Cardiac septum (tissue), 1 donor: ENCODE measurements at places on chromosomes 12 and 14. TPM values are rescaled to one million over a fixed set of nuclear protein-coding genes. Genes with fewer than 3 reads are reported as not detected.
A peak's percentile ranks its signal among the peaks of the same experiment; 100 is the strongest.

GRCh38 chr12:24488091-24488596 lies 460.8 kb downstream of the BCAT1 start:
- DNase-seq, result no peak

- no peak for DNase-seq
Observed at GRCh38 chr12:28242129-28242495, 51.9 kb downstream of the CCDC91 start.

DNA sequence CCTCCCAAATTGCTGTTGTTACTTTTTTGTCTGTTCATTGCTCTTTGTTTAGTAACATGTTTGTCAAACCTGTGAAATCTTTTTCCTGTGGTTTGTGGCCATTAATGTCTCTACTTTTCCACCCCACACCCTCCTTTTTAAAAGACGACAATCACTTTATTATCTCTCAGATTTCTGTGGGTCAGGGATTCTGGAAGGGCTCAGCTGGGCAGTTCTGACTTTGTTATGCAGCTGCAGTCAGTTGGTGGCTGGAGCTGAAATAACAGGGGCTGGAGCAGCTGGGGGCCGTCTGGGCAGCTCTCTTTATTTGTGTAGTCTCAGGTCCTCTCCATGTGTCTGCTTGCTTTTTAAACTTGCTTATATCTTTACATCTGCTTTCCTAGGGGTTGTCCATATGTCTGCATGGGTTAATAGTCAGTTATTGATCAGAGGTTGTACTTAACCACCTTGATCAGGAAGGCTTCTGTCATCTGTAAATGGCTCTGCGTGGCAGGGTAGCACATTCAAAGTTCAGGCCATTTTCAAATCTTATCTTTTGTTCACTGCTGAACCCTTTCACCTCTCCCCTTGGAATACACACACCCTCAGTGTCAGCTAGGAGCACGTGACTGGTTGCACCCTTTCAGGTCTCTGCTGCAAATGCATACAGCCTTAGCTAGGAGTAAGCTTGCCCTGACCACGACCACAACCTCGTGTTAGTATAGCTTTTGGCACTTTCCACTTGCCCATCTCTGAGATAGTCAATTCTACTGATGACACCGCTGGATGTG lies 27.9 kb downstream of the BORCS5 start:
- DNase-seq, result no peak

DNA sequence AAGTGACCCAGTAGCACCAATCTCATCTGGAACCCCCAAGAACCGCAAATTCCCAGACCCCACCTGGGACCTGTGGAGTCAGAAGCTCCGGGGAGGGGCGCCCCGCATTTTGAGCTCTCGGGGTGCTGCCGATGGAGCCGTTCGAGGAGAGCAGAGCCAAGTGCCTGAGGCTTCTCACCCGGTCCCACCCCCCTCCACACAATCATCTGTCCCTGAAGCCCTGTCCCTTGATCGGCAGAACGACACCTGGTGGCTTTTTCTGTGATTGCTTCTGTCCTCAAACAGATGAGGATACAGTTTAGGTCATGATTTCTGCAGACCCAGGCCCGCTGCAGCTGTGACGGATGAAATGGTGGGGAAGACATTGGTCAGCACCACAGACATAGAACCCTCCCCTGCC lies 74.7 kb downstream of the NOC4L start:
- no peak for DNase-seq

Gene GARIN6
- not detected for total RNA-seq

GRCh38 chr14:22594156-22594716 lies 3.9 kb upstream of the ABHD4 start:
- no peak for DNase-seq

DNA sequence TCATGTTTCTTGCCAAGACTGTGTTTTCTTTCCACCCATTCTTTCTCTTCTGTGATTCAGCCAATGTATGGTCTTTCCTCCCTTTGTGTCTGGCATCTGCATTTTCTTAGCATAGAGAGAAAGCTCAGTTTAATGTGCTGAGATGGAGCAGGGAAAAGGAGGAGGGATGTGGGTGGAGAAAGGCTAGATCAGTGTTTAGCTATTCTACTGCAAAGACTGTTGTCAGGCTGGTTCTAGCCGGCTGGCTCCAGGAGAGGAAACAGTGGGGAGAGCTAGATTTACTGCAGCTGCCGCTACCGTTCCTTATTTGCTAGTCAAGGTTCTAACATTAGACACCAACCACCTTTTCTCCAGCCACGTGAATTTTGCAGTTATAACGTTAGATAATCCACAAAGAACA lies 5.2 kb upstream of the RIMKLB start:
- no peak for DNase-seq

DNA sequence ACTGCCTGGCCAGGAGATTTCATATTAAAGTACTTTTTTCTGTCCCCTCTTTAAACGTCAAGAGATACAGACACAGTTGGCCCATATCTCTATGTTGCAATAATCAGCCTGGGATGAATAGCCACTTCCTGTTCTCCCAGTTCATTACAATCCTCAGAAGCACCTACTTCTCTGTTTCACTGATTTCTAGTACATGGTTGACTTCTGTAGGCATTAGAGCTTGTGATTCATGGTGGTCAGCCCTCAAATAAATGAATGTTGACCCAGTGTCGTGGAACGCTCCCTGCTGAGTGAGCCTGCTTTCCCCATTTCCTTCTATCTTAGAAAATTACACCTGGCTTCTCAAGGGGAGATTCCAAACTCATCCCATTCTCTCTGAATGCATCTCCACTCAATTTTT lies 416.7 kb downstream of the PDZRN4 start:
- no peak for DNase-seq

Gene SLCO1A2
- total RNA-seq, result not detected

Gene LHX5
- total RNA-seq, result not detected

- no peak for DNase-seq
Observed at GRCh38 chr12:78403136-78403535, 461.4 kb upstream of the SYT1 start.

- no peak for DNase-seq
Observed at GRCh38 chr12:32542428-32543229, 136.5 kb upstream of the DNM1L start.

DNA sequence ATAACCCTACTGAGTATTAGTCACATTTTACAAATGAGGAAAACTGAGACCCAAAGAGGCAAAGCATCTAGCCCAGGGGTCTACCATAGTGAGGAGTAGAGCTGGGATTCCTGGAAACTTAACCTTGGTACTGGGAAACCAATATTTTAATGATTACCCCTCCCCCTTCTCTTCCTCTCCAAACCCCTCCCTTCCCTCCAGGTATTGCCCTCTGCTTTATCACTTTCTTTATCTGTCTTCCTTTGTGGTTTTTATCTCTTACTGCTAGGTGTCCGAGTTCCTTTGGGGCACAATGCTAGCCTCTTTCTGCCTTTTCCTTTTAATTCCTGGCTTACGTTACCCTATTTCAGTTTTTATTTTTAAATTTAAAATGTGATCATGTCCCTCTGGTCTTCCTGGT lies 2.8 kb downstream of the GABARAPL1 start:
- no peak for DNase-seq

GRCh38 chr12:1517734-1518525 lies 76.5 kb downstream of the FBXL14 start:
- no peak for DNase-seq

DNA sequence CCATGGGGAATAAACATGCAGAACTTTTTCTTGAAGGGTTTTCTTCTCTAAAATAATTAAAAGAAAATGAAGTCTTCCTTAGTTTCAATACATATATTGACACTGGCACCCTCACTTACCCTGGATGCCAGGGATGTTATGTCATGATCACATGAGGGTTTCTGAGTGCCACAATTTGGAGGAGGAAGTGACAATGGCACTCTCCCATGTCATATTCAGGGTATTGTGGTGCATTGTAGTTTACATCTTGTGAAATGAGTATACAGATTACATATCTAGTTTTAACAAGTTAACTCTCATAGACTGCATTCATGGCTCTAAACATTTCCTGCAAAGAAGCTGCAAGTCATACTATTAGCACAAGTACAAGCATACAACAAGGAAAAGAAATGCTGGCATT lies 37.7 kb downstream of the CCDC177 start:
- DNase-seq, result no peak

GRCh38 chr12:12008232-12008850 lies 62.4 kb upstream of the BCL2L14 start:
- DNase-seq, result no peak

- DNase-seq, result no peak
Observed at GRCh38 chr12:50923361-50924130, 28.8 kb upstream of the HIGD1C start.

GRCh38 chr14:101584055-101584859 lies 23.0 kb downstream of the DIO3 start:
- no peak for DNase-seq

- no peak for DNase-seq
Observed at GRCh38 chr14:78448164-78449094, 278.3 kb downstream of the NRXN3 start.

- DNase-seq, result no peak
Observed at GRCh38 chr12:120698665-120699064, 11.6 kb upstream of the UNC119B start.

Gene INHBE
- total RNA-seq, result 0.73 TPM

- no peak for DNase-seq
Observed at GRCh38 chr12:6896846-6897435, 7.7 kb upstream of the LRRC23 start.

- DNase-seq, result no peak
Observed at GRCh38 chr12:109832541-109833306, 474 bp downstream of the TRPV4 start.

DNA sequence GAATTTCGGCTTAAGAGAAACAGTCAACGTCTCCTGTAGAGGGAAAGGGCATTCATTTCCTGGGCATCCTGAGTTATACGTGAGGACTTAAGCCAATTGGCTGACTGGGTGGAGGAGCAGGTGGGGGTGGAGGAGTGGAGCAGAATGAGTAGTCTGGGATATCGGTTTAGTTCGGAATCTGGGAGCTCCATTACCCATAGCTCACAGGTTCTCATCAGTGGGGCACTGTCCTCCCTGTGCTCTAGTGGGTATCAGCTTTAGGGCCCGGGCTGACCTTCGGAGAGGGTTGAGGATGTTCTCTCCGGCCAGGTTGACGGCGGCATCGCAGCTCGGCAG lies 704 bp downstream of the SDR39U1 start:
- DNase-seq, result no peak

DNA sequence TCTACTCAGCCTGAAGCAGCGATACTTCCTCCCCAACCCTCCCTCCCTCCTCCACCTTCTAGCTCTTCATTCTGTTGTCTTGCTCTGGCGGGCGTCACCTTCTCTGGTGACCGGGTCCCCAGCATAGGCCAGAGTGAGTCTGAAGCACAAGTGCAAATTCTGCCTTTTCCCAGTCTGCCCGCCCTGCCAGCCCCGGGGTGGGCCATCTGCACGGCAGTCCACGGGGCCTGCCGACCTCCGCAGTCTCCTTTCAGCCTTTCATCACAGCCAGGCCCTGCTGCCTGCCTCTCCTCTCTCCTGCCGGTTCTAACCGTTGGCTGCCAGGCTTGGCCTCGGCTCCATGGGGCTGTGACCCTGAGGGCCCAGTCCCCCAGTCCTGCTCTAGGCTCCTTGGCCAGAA lies 58.7 kb downstream of the TESC start:
- DNase-seq, result no peak

- no peak for DNase-seq
Observed at GRCh38 chr12:44101475-44101874, 265.6 kb downstream of the TMEM117 start.

Gene KRT74
- total RNA-seq, result not detected

Gene SLCO1B3
- not detected for total RNA-seq

DNA sequence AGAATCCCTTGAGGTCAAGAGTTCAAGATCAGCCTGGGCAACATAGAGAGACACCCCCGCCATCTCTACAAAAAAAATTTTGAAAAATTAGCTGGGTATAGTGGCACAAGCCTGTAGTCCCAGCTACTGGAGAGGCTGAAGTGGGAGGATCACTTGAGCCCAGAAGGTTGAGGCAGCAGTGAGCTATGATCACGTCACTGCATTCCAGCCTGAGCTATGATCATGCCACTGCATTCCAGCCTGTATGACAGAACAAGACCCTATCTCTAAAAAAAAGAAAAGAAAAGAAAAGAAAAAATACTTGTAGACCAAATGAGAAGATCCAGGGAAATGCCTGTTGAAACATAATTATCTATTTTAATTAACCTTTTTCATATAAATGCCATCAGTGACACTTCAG lies 93.8 kb upstream of the MDM1 start:
- no peak for DNase-seq

GRCh38 chr12:2688381-2688931 lies 106.3 kb upstream of the FKBP4 start:
- peak; percentile 62 for DNase-seq

Gene LGR5
- total RNA-seq, result not detected

DNA sequence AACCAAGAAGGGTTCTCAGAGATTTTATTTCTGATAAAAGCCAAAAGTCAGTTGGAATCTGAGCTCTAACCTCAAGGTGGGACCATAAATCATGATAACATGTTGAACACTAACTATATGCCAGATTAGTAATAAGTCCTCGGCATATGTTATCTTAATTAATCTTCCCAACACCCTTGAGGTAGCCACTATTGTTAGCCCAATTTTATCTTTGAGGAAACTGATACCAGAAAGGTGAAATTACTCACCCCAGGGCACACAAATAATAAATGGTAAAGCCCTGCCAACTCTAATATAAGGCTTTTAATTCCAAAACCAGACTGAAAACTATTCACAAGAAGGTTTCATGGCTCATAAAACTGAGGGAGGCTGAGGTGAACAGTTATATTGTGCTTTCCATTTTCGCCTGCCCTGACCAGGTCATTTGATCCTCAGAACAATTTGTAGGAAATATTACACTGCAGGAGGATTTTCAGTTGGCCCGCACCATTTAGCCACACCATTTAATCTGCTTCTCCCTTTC lies 16.1 kb upstream of the NUAK1 start:
- no peak for DNase-seq

DNA sequence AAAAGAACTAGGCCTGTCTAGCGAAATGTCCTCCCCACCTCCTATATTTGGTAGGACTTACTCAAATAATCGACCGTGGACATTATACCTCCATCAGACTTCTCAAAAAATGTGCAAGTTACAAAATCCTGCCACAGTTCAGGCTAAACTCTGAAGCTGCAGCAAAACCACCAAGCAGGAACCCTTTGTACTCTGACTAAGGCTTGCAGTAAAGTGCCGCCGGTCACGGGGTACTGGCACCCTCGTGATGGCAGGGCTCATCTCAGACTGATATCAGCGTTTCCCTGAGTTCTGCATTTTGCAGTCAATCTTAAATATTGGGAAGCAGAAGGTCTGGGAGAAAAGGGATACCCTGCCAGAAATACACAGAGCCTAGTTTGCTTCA lies 17.1 kb downstream of the SLC11A2 start:
- DNase-seq, result peak; percentile 77

GRCh38 chr12:55850893-55851292 lies 8.2 kb upstream of the MMP19 start:
- no peak for DNase-seq
